Fibroblast of the aortic adventitia (primary cell): ENCODE measurements at places on chromosomes 4 and X. TPM values are rescaled to one million over a fixed set of nuclear protein-coding genes. Genes with fewer than 3 reads are reported as not detected.
A peak's percentile ranks its signal among the peaks of the same experiment; 100 is the strongest.

AKAP4 gene
- total RNA-seq: under 0.01 TPM in 1 of 2 replicates, not detected in the other

DNA sequence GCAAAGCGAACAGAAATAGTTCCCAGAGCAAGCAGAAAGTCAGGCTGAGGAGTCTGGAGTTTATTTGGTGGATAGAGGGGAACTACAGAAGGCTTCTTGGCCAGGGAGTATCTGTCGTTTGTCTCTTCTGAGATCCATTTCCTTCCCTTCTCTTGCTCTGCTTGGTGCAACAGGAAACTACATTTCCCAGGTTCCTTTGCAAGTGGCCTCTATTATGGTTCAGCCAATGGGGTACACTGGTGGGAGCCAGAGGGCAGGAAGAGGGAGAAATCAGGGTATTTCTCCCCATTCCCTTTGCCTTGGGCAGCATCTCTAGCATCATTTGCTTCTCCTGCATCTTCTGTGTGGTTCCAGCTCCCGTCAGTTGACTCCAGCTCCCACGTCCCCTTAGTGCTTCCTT, 142.1 kb downstream of the BCOR start:
- no peak for DNase-seq

- no peak for DNase-seq
Measured at GRCh38 chrX:42087960-42088359, 164.6 kb upstream of the CASK start.

DNA sequence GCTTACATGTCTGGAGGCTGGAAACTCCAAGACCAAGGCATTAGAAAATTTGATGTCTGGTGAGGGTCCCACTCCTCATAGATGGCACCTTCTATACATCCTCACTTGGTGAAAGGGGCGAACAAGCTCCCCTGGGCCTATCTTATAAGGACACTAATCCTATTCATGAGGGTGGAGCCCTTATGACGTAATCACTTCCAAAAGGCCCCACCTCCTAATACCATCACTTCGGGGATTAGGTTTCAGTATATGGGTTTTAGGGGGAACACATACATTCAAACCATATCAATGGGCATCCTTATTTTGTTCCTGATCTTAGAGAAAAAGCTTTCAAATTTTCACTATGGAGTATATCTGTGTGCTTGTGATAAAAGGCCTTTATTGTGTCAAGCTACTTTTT, 39.0 kb upstream of the ALG13 start:
- DNase-seq: no peak

DNA sequence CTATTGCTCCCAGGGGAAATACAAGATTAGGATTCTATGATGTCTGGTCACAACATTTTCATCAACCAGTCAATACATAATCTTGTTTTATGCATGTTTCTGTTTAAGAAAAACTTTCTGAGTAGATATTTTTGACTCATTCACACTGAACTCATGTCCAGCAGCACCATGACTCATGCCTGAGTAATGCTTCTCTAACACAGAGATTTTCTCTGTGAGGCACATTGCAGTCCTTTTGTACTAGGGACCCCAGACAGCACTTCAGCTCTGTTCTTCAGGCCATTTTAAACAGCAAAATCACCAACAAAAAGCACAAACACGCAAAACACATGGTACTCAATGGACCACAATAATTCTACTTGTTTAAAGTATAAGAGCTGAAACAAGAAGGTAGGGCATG, 83.6 kb downstream of the MXRA5 start:
- peak; percentile 84 for DNase-seq

DNA sequence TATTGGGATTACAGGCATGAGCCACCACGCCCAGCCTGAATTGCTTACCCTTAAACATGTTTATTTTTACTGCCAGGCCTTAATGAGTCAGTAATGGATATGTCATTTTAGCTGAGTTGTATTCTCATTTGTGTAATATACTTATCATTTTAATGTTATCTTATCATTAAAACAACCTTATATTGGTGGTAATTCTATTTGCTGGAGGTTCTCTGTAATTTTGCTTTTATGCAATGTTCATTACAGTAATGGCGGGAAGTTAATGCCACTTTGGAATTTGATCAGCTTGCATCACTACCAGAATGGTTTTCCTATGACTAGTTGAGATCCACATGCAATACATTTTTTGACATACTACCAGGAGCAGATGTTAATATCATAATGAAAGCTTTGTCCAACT, 6.3 kb upstream of the PGAM4 start:
- no peak for DNase-seq

IRS4 gene
- not detected in 2 replicates for total RNA-seq

CLGN gene
- total RNA-seq: 4.1 and 19.3 TPM in 2 replicates

DNA sequence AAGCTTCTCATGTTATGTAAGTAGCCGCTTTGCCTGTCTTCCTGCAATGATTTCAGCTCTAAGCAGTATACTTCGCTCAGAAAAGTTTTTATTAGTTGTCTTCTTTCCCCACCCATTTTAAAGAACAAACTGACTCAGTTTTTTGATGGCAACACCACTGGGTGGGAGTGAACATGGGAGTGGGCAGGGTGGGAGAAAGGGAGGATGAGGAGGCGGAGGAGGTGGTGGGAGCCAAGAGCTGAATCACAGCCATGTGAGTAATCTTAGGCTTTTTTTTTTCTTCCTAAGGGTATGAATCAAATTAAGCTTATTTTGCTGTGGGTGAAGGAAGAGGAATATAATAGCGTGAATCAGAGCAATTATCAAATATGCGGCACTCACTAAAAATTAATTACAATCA, 574.3 kb upstream of the DIPK2B start:
- peak; percentile 85 for DNase-seq

TBX22 gene
- total RNA-seq: not detected in 2 replicates

TNIP3 gene
- 0.72 TPM in 1 of 2 replicates, not detected in the other for total RNA-seq
